ENCODE measurements at places on chromosomes 2 and 18. TPM values are rescaled to one million over a fixed set of nuclear protein-coding genes. Genes with fewer than 3 reads are reported as not detected.

- no peak for DNase-seq
- no peaks in the 10 kb centered on the region for H3K36me3 ChIP-seq
- no peaks in the 10 kb centered on the region for H3K27me3 ChIP-seq
- H3K27ac ChIP-seq = no peak overlapping the region
- H3K4me1 ChIP-seq = no peaks in the 10 kb centered on the region
These were observed 199.2 kb downstream of the ICOS start for GRCh38 chr2:204135752-204136151.

The AQP12A gene
- total RNA-seq = not detected

The EPHA4 gene
- 0.09 TPM for total RNA-seq

DNA sequence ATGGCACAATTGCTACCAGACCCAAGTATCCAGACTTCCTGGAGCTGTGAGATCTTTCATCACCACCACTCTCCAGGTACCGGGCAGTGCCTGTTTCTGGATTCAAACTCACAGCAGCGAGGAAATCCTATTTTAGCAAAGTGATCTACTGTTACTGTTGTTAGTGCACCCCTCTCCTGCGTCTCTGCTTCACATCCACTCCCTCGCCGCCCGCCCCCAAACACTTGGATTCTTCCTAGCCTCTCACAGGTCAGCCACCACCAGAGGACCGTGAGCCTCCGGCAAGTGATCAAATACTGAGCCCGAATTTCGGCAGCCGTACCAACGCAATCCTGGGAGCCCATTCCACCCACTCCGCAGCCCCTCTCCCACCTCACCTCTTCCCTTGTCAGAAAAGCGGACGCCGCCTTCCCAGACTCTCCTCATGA is 519 bp downstream of the METTL4 start:
- H3K36me3 ChIP-seq = peaks cover 28% of the 10 kb centered on the region
- H3K4me1 ChIP-seq = peaks cover 10% of the 10 kb centered on the region
- no peaks in the 10 kb centered on the region for H3K27me3 ChIP-seq
- peak overlapping the region; percentile 98 for H3K27ac ChIP-seq
- peak; percentile 78 for DNase-seq

DNA sequence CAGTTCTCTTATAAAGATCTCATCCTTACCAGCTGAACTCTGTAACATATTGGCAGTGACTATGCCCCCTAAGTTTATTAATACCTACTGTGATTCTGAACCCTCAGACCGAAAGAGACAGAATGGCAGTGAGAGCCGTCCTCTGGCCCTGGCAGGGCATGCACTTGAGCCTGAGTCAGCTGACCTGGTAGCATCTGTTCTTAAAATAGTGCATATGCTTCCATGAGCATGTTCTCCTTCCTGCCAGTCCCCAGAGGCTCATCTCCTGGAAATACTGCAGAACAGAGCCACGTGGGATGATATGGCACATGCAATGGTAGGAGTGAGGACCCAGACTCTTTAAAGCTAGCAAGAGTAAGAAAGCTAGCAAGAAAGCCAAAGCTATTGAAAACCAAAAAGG is 59.0 kb downstream of the RASGRP3 start:
- DNase-seq = no peak
- no peaks in the 10 kb centered on the region for H3K4me1 ChIP-seq
- no peak overlapping the region for H3K4me3 ChIP-seq
- H3K27me3 ChIP-seq = peaks cover 12% of the 10 kb centered on the region
- H3K27ac ChIP-seq = no peak overlapping the region

DNA sequence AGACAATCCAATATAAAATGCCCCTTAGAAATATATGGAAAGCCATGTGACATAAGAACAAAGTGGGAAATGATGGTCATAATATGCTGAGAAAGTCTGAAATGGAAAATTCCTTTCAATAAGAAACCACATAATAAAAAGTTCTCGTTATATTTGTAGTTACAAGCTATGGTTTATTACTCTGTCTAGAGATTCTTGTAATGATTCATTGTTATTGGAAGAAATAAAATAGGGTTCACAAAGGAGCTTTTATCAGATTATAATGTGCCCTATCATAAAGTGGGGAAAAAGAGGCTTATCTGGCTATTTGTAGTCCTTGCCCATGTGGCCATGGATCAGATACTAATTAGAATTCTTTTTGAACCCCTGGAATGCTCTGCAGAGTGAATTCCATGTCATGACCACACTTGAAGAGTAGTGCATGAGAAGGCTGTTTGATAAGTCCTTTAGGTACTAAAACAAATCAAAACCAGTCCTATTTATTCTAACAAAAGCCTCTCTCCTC is 420.7 kb upstream of the NRP2 start:
- DNase-seq = no peak
- no peaks in the 10 kb centered on the region for H3K36me3 ChIP-seq

The ATP8B1 gene
- 0.20 TPM for total RNA-seq

DNA sequence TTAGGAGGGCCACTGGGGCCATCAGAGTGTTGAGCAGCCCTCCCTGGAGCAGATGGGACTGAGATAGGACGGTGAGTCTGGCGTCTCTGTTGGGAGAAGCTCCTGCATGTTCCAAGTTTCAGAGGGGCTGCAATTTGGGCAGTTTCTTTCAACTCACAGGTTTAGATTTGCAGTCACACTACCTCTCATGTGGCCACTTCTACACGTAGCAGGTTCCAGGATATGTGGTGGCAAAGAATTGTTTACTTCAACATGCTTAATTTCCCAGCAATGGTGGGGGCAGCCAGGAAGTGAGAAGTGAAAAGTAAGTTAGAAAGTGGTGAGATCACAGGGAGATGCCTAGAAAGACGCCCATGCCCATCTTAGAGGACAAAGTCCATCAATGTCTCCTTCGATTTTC is 9.3 kb downstream of the NCK2 start:
- peaks cover 2% of the 10 kb centered on the region for H3K36me3 ChIP-seq
- H3K27me3 ChIP-seq = no peaks in the 10 kb centered on the region
- H3K27ac ChIP-seq = no peak overlapping the region
- no peaks in the 10 kb centered on the region for H3K4me1 ChIP-seq

The DPP10 gene
- not detected for total RNA-seq

DNA sequence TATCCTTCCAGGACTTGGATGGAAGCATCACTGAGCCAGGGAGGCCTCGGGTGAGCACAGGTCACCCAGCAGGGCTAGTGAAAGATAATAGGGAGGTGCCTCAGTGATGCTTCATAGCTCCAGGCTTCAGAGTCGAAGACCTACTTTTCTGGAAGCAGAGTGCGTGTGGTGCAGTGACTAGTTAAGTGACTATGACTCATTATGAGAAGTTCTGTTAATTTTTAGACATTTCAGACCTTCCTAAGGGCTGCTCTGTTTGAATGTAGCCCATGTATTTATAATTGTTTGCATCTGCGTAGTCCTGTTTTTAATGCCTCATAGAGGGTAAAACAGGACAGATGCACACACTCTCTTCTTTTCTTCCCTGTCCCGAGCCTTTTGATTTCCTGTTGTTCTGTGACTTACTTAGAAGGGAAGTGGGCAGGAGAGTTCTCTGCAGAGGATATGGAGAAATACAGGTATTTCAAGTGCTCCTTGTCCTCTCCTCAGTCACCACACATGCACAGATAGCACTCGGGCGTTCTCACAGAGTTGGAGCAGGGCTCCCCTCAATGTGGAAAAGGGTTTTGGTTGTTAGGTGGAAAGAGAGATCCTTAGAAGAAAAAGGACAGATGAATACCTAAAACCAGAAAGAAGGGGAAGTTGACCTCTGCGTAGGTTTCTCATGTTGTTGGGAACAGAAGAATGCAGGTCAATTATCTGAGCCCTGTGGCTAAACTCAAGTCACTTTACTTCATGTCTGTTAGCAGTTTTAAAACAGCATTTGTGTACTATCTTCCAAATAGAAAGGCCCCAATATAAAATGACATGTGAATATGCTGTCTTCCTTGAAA is 34.7 kb downstream of the RALB start:
- peaks cover 12% of the 10 kb centered on the region for H3K4me1 ChIP-seq
- H3K4me3 ChIP-seq = no peak overlapping the region
- peaks cover 15% of the 10 kb centered on the region for H3K36me3 ChIP-seq
- no peak for DNase-seq
- no peak overlapping the region for H3K27ac ChIP-seq

- peak; percentile 51 for DNase-seq
- H3K4me1 ChIP-seq = peaks cover 7% of the 10 kb centered on the region
- H3K27me3 ChIP-seq = no peaks in the 10 kb centered on the region
- no peak overlapping the region for H3K4me3 ChIP-seq
These were observed 47.6 kb downstream of the G6PC2 start for GRCh38 chr2:168948621-168949212.

The DSG4 gene
- total RNA-seq = not detected

The PLGLB2 gene
- not detected for total RNA-seq

The KIAA2012 gene
- not detected for total RNA-seq

GRCh38 chr18:34117319-34117718 is 107.4 kb downstream of the NOL4 start:
- H3K36me3 ChIP-seq = no peaks in the 10 kb centered on the region
- H3K4me3 ChIP-seq = no peak overlapping the region
- H3K27me3 ChIP-seq = no peaks in the 10 kb centered on the region
- no peaks in the 10 kb centered on the region for H3K4me1 ChIP-seq

The IL36B gene
- not detected for total RNA-seq

The CREG2 gene
- not detected for total RNA-seq

DNA sequence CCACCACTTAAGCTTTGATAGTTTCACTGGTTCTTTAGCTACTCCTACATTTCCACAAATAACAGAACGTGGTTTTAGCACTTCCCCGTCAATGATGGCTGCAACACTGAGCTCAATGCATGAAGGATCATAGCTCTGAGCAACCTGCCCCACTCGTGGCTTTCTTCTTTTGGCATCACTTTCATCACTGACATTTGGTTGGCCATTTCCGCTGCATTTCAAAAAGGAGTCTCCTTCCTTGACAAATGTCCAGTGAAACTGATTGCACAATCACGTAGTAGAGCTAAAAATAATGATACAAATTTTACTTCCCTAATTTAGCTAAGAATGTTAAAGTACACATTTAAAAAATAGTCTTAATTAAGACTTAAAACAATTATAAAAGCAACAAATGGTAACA is 205.2 kb upstream of the HDAC4 start:
- H3K27me3 ChIP-seq = no peaks in the 10 kb centered on the region
- H3K27ac ChIP-seq = no peak overlapping the region
- no peak overlapping the region for H3K4me3 ChIP-seq
- DNase-seq = no peak

- H3K27ac ChIP-seq = no peak overlapping the region
- H3K4me3 ChIP-seq = no peak overlapping the region
- DNase-seq = no peak
- no peaks in the 10 kb centered on the region for H3K4me1 ChIP-seq
- H3K27me3 ChIP-seq = no peaks in the 10 kb centered on the region
These were observed 41.5 kb downstream of the SLC38A11 start for GRCh38 chr2:164913640-164914350.

The SH3BP4 gene
- total RNA-seq = 0.22 TPM

The MC5R gene
- not detected for total RNA-seq

DNA sequence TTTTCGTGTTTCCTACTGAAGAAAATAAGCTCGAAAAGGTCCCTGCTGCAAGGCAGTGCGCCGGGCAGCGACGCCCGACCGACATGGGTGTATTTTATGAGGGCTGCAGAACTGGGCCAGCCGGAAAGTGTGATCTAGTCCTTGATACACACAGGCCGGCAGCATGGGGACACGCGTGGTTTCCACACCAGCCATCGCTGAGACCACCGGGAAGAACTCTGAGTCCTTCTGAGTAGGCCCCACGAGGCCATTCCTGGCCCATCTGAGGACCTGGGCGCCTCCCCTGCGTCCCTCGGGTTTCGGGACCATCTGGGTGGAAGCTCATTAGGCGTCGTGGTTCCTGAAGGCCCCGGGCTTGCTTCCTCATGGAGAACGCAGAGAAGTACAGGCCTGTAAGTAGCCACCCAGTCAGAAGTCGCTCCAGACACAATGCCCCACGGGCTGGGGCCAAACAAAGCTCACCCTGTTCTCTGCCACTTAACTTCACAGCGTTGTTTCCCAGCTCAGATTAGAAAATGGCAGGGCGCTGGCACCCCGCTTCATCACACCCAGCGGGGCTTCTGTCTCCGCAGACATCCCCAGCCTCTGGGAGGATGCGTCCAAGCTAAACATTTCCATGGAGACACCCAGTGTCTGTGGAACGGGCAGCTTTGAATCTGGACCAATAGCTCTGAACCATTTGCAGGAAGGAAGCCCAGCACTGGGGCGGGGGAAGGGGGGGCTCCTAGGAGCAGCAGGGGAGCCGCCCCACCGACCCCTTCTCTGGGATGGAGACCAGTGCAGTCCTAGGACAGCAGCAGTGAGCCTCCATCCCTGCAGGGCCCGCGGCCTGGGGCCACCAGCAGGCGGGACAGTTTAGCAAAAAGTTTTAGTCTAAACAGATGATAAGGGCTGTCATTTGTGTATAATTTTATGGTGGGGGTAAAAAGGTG is 2.4 kb downstream of the NFATC1 start:
- no peak for DNase-seq
- H3K27me3 ChIP-seq = no peaks in the 10 kb centered on the region
- H3K36me3 ChIP-seq = no peaks in the 10 kb centered on the region
- no peaks in the 10 kb centered on the region for H3K4me1 ChIP-seq
- no peak overlapping the region for H3K4me3 ChIP-seq

The STON1 gene
- total RNA-seq = 0.98 TPM

The ABCA12 gene
- total RNA-seq = 0.02 TPM

GRCh38 chr2:73083886-73084800 is 12.6 kb upstream of the SFXN5 start:
- no peak overlapping the region for H3K27ac ChIP-seq
- H3K36me3 ChIP-seq = peaks cover 6% of the 10 kb centered on the region
- H3K4me3 ChIP-seq = no peak overlapping the region

- no peak overlapping the region for H3K4me3 ChIP-seq
- no peak for DNase-seq
- H3K36me3 ChIP-seq = no peaks in the 10 kb centered on the region
- no peaks in the 10 kb centered on the region for H3K4me1 ChIP-seq
- no peak overlapping the region for H3K27ac ChIP-seq
- H3K27me3 ChIP-seq = no peaks in the 10 kb centered on the region
These were observed 289.2 kb downstream of the ZNF521 start for GRCh38 chr18:25062720-25063119.

GRCh38 chr2:33342171-33342570 is 134.3 kb upstream of the RASGRP3 start:
- no peaks in the 10 kb centered on the region for H3K36me3 ChIP-seq
- DNase-seq = no peak
- H3K4me3 ChIP-seq = no peak overlapping the region
- no peaks in the 10 kb centered on the region for H3K4me1 ChIP-seq
- no peaks in the 10 kb centered on the region for H3K27me3 ChIP-seq
- H3K27ac ChIP-seq = no peak overlapping the region

The HOXD8 gene
- total RNA-seq = not detected

- H3K4me1 ChIP-seq = peaks cover 4% of the 10 kb centered on the region
- no peak overlapping the region for H3K27ac ChIP-seq
- no peak for DNase-seq
- H3K36me3 ChIP-seq = peaks cover 38% of the 10 kb centered on the region
- H3K27me3 ChIP-seq = no peaks in the 10 kb centered on the region
- no peak overlapping the region for H3K4me3 ChIP-seq
These were observed 35.8 kb downstream of the ANO7 start for GRCh38 chr2:241224018-241224850.

GRCh38 chr18:2466978-2467377 is 104.3 kb downstream of the METTL4 start:
- no peak for DNase-seq
- H3K36me3 ChIP-seq = no peaks in the 10 kb centered on the region
- H3K27me3 ChIP-seq = no peaks in the 10 kb centered on the region
- no peak overlapping the region for H3K4me3 ChIP-seq
- no peaks in the 10 kb centered on the region for H3K4me1 ChIP-seq
- H3K27ac ChIP-seq = no peak overlapping the region

The UGT1A5 gene
- not detected for total RNA-seq

The UGT1A4 gene
- not detected for total RNA-seq
